Lower lobe of right lung (tissue), 2 donors: ENCODE measurements at places on chromosomes 1 and 21.

- DNase-seq = no peak
Observed at GRCh38 chr1:160542303-160542945, 19.4 kb upstream of the SLAMF6 start.

DNA sequence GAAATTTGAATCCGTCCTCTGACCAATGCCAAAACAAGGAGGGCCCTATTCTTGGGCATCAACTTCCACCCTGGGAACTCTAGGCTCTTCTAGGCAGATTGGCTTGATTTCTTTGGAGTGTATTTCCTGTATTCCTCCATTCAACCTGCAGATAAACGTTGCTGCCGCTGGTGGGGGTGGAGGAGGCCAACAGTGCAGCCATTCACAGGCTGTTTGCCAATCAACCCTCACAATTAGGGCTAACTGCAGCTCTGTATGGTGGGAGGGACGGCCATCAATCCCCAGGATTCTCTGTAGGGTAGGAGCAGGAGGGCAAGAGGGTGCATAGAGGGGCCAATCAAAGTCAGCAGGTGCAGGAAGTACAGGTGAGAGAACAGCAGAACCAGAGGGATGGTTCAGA, 273.1 kb upstream of the PROX1 start:
- no peak for DNase-seq

GRCh38 chr1:187281085-187281484, 452.3 kb downstream of the PLA2G4A start:
- DNase-seq = no peak

DNA sequence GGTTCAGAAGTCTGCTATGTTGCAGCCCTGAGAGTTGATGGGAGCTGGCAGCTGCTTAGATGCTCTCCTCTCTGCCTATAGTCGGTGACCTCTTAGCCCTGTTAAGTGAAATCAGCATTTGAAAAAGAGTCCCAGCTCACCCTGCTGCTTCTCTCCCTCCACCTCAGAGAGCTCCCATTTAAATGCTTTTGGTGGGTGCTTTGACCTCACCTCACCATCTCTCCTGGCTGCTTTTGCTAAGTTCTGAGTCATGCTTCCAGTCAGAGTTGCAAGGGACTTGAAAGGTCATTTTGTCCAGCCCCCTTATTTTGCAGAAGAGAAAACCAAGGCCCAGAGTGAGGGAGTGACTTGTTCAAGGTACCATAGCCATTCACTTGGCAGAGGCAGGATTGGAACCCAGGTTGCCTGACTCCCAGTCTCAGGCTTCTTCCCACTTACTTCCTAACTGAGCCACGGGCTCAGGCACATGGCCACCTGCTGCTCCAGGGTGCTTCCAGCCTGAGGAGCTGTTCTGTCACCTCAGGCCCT, 3.3 kb downstream of the MAPKAPK2 start:
- DNase-seq = no peak

DNA sequence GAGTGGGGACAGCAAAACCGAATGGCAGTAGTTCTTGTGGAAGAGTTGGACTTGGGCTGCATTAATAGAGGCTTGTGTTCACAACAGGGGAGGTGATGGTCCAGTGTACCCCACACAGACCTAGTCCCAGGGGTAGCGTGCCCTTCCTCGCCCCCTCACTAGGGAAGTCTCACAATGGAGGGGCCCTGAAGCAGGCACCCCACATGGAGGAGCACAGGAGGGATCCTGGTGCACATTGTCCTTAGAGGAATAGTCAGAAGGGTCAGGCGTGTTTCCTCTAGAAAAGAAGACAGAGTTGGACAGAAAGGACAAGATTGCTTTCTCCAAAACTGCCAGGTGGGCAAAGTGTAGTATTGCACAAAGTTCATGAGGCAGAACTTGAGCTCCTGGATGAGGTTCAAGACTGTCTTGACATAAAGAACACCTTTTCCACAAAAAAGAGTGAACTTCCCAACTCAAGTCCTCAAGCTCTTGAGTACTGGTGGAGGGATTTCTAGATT, 23.3 kb downstream of the ETNK2 start:
- no peak for DNase-seq

DNA sequence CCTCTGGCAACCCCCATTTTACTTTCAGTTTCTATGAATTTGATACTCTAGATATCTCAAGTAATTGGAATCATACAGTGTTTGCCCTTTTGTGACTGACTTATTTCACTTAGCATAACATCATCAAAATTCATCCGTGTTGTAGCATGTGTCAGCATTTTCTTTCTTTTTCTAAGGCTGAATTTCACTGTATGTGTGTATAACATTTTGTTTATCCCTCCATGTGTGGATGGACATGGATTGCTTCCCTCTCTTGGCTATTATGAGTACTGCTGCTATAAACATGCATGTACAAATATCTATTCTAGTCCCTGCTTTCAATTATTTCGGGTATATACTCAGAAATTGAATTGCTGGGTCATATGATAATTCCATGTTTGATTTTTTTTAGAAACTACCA, 97.3 kb downstream of the MAP3K21 start:
- no peak for DNase-seq

DNA sequence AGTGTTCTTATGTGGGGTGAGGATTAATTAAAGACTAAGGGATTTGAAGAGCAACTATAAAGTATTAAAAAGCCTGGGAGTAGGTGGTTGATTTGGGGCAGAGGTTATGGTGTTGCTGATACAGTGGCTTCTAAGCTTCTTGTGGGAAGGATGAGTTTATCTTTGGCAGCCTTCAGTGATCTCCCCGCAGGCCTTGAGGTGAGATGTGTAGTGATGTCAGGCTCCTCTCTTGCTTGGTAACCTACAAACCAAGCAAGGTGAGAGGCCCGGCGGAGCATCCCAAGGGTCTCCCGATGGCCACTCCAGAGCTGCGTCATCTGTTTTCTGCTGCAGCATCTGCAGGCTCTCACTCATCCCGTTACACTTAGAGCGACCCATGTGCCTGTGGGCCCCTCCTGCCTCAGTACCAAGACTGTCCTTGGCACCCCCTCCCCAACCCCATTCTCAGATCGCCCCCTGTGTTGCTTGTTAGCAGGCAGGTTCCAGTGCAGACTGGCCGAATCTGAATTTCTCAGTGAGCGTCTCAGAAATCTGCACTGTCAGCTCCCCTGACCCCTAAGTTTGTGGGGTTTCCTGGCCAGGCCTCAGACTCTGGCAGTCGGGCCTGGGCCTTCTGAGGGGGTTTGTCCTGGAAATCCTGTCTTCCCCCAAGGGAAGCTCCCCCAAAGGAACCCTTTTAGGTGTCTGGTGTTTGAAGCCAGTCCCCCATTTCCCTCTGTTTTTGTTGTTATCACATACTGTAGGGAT, 77.9 kb downstream of the GALNT2 start:
- DNase-seq = no peak

- DNase-seq = peak; percentile 84
Observed at GRCh38 chr21:42652527-42653230, 742 bp upstream of the PDE9A start.

DNA sequence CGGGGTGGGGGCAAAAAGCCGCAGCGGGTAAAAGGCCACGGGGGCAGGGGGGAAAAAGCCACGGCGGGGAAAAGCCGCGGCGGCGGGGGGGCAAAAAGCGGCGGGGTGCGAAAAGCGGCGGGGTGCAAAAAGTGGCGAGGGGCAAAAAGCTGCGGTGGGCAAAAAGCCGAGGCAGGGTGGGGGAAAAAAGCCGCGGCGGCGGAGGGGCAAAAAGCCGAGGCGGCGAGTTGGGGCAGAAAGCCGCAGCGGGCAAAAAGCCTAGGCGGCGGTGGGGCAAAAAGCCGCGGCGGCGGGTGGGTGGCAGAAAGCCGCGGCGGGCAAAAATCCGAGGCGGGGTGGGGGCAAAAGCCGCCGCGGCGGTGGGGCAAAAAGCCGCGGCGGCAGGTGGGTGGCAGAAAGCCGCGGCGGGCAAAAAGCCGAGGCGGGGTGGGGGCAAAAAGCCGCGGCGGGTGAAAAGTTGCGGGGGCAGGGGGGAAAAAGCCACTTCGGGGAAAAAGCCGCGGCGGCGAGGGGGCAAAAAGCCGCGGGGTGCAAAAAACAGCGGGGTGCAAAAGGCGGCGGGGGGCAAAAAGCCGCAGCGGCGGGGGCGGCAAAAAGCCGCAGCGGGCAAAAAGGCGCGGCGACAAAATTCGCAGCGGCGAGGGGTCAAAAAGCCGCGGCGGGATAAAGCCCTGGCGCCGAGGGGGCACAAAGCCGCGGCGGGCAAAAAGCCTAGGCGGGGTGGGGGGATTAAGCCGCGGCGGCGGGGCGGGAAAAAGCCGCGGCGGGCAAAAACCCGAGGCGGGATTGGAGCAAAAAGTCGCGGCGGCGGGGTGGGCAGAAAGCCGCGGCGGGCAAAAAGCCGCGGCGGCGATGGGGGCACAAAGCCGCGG, 3901.2 kb downstream of the SRGAP2C start:
- no peak for DNase-seq

- no peak for DNase-seq
Observed at GRCh38 chr21:29499734-29500343, 201.1 kb downstream of the BACH1 start.

- no peak for DNase-seq
Observed at GRCh38 chr1:13794231-13795187, 94.5 kb downstream of the PRDM2 start.
